ENCODE measurements at places on chromosomes 11 and 22.

DNA sequence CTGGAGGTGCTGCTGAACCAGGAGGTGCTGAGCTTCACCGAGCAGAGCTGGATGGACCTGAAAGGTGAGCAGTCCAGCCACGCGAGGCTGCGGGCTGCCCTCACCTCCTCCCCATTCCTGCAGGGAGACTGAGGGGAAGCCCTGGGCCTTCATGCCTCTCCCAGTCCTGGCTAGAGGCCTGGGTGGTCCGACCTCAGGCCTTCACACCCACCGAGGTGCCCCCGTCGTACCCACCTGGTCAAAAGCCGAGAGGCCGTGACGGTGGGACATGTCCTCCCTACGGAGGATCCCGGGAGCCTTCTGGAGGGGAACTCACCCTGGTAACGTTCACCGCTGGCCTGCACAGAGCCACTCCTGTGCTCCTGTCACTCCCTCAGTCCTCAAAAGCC is 5.1 kb downstream of the SUSD2 start:
- no peak for DNase-seq

DNA sequence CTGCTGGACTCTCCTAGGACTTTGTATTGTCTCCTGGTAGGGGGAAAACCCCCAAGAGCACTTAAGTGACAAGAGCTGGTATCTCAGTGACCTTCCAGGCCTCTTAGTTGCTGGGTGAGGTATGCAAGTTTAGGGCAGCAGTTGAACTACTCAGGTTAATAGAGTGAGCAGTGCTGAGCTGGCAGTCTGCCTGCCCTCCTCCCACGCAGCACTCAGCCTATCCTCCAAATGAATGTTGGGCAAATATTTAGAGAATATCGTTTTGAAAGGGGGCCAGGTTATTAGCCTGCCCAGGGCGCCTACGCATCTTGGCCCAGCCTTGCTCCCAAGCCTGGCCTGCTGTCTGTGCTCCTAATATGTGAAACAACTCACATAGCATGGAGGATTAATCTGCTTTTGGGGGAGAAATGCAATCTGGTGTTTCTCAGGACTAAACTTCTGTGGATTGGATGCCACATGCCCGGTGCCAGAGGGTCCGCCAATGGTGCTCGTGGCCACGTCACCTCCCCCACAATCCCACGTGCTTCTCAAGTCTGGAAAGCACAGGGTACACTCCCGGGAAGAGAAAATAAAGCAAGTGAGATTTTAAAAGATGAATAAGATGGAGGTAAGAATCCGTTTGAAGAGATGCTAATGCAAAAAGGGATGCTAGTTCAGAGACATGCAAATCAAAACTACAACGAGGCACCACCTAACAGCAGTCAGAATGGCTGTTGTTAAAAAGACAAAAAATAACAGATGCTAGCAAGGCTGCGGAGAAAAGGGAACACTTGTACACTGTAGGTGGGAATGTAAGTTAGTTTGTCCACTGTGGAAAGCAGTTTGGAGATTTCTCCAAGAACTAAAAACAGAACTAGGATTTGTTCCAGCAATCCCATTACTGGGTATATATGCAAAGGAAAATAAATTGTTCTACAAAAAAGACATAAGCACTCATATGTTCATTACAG is 67.7 kb downstream of the SPON1 start:
- DNase-seq, result peak; percentile 68

DNA sequence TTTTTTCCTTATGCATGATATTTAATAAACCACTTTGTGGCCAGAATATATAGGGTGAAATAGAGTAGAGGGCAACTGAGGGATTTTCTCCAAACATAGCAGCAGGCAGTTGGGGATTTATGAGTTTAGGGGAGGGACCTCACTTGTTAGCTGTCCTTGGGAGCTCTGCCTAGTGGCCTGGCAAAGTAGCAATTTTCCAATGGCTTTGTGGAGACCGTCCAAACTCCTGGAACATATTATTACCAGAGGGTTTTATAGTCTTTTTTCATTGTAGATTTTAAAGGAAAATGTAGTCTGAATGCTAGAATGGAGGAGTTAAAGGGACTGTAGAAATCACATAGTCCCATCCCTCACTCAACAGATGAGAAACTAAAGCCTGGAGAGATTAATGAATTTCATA is 32.3 kb downstream of the AMOTL1 start:
- DNase-seq, result no peak

DNA sequence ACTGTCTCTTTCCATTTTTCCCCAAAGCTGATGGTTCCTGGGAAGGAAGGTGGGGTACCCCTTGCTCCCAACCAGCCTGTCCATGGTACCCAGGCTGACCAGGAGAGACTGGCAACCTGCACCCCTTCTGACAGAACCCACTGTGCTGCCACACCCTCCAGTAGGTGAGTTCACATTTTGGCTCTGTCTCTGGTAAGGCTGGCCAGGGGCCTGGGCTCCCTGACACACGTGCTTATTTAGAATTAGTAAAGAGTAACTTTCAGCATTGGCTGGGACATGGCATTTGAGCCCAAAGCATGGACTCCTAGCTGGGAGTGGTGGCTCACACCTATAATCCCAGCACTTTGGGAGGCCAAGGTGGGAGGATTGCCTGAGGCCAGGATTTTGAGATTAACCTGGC is 35.1 kb downstream of the ARHGAP1 start:
- no peak for DNase-seq

DNA sequence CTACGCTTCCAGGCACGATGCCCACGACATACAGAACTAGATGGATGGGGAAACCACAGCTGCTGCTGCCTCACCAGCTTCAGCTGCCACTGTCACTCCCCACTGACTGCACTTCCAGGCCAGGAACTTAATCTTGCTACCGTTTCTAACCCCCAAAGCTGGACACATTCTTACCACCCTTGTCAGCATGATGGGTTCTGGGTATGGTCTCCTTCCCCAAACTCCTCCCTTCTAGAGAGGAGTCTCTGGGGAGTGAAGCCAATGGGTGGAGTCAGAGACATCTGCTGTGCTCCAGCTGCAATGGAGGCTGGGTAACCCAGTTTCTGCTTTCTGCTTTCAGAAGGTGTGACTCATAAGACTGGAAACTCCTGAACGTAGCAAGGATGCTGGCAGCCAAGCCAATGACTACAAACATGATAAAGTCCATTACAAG is 87.0 kb upstream of the THY1 start:
- peak; percentile 38 for DNase-seq

- DNase-seq, result no peak
Observed at GRCh38 chr22:44463151-44463550, 34.9 kb downstream of the RTL6 start.

DNA sequence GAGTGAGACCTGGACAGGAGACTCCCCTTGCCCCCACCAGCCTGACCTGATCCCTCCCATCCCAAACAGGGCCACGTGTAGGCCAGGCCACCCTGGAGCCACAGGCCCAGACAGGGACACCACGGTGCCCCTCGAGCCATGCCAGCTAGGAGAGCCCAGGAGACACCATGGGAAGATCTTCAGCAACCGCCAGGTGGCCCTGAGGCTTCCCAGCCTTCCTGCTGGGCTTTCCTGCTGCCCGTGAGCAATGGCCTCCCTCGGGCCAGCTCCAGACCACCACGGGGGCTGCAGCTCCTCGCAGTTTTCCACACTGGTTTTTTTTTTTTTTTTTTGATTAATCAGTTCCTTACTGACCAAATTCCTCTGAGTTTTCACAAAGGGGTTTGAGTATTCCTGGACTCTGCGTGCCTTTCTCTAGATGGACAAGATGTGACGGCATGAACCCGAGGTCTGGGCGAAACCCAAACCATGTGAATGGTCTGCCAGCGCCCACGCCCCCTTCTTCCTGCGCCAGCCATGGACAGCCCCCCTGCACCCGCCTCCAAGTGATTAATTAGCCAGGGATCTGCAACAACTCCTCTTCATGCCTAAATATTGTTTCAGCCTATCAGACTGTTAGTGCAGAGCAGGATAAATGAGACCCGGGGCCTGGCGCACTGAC is 40.9 kb downstream of the TBX1 start:
- DNase-seq, result no peak

- peak; percentile 2 for DNase-seq
Observed at GRCh38 chr11:64996710-64997380, at the start of gene BATF2. Gene BATF2, minus strand, starts transcription at chr11:64996971. Its CDS starts 57 bp downstream, at chr11:64996914.

DNA sequence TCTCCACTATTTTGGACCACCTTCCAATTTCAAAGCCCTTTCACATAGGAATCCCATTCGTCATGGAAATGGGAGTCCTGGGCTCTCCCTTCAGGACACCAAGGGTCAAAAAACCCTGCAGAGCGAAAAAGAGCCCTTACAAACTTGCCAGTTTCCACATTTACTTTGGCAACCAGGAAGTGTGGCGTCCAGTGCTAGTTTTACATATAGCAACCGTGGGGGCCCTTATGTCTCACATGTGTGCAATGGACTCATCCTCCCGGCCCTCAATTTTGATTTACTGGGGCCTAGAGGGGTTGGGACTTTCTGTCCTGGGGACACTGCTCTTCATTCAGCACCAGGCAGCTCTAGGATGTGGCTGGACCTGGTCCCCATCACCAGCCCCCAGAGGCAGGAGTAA is 33.7 kb downstream of the DAGLA start:
- no peak for DNase-seq

GRCh38 chr11:40295466-40295865 is 1164.0 kb downstream of the LRRC4C start:
- no peak for DNase-seq

DNA sequence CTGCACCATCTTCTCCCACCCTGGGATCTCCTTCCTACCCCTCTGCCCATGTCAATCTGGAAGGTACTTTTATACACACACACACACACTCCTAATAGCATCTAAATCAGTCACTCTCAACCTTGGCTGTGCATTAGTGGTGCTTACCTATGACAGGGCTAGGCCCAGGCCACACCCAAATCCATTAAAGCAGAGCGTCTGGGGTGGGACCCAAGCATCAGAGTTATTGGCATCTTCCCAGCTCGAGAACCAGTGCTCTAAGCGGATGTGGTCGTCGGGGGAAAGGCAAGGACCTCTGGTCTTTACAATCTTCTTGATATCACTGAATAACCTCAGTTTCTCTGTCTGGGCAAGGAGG is 194.6 kb downstream of the TRIM29 start:
- DNase-seq, result no peak

- peak; percentile 61 for DNase-seq
Observed at GRCh38 chr22:20566420-20567260, 59.2 kb downstream of the MED15 start.

GRCh38 chr11:2442589-2442988 is 1.7 kb downstream of the TRPM5 start:
- no peak for DNase-seq

GRCh38 chr22:19831016-19831415 is 23.7 kb downstream of the GNB1L start:
- no peak for DNase-seq

DNA sequence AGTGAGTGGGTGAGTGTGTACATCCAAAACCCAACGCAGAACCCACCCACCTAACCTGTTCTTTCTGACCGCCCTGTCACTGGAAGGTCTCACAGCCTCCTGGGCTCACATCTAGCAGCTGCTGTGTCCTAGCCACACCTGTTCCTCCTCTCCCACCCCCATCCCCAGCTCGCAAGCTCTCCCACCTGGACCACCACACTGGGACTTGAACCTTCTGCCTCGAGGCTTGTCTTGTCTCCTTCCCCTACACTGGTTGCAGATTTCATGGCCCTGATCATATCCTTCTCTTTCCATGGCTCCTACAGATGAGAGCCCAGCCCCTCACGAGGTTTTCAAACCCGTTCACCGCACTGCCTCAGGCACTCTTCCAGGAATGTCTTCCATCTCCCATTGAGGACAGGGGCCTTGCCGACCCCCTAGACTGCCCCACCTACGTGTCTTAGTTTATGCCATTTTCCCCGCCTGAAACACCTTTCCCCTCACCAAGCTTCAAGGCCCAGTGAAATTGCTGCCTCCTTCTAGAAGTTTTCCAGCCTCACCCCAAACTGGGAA is 6.7 kb downstream of the IFITM10 start:
- DNase-seq, result no peak

DNA sequence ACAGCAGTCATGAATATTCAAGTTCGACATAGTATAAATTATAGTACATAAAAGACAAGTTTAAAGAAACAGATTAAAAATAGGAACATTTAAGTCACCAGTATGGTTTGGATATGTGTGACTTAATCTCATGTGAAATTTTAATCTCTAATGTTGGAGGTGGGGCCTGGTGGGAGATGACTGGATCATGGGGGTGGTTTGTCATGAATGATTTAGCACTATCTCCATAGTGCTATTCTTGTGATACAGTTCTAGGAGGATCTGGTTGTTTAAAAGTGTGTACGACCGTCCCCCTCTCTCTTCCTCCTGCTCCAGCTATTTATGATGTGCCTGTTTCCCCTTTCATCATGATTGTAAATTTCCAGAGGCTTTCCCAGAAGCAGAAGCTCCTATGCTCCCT is 3.3 kb downstream of the KDM4E start:
- no peak for DNase-seq

GRCh38 chr11:17384002-17384511 is 4.4 kb downstream of the KCNJ11 start:
- peak; percentile 59 for DNase-seq

All from kidney glomerular epithelial cell (primary cell).